Bone marrow (tissue), 2 donors: ENCODE measurements at places on chromosomes 7 and 10.

- DNase-seq: no peak
Observed at GRCh38 chr7:92799446-92800211, 36.7 kb downstream of the CDK6 start.

DNA sequence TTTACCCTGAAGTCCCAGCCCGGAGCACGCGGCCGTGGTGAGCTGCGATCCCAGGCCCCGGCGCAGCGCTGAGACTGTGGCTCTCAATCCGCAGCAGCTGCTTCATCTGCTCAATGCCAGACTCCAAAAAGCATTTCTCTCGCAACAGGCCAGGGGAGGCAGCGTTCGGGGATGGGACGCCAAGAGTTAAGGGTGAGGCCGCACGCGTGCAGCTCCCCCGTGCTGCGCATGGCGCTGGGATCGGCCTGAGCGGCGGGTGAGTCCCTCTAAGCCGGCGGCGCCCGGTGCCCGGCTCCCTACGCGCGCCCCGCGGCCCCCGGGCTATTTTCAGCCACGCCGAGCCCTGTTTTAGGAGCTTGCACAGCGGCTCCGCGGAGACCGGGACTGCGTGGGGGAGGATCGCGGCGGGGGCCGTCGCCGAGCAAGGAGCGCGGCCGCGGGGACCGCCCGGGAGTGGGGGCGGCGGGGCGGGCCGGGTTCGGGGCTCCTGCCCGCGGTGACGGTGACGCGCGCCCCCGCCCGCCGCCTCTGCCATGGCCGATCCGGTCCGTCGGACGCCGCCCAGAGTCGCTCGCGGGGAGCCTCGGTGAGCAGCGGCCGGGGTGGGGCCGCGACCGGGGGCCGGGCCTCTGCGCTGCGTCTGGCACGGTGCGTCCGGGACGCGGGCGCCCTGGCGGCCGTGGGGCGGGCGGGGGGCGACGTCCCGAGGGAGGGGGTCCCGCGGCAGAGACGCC is 29.4 kb upstream of the JAKMIP3 start:
- DNase-seq: no peak

DNA sequence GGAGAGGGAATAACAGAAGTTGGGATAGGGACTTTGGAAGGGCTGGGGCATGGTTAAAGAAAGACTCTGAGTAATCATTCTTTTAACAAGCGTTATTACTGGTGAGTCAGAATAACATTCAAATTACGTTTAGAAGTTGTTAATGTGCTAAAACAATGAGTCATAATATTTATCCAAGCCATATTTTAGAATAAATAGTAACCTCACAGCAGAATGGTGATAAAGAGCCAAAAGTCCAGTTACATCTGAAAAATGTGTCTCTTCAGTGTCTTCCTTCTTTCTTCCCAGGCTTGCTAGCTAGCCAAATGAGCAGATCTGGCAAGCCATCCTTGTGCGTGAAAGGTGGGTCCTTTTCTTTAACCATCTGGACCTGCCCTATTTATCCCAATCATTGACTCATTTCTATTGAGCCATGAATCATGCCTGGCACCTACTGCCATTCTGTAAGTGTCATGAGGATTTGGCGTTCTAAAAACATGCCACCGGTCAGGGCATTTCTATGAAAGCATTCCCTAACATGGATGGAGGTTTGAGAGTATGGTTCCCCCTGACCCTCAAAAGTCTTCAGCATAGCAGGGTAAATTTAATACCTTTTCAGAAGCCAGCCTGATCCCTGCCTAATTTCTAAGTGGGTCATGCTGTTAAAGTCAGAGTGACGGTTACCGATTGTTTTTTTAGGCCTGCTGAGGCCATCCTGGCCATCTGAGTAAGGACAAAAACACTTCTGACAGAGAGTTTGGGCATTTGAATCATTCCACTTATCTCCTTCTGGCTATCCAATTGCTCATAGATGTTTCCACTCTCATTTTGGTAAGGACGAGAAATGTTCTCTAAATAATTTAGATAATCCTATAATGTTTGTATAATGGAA is 26.9 kb downstream of the MYPN start:
- DNase-seq: no peak

GRCh38 chr7:43508461-43508860 is 74.4 kb upstream of the STK17A start:
- DNase-seq: no peak

- no peak for DNase-seq
Observed at GRCh38 chr10:112362833-112363232, 11.1 kb upstream of the ACSL5 start.

GRCh38 chr10:22230158-22230833 is 12.5 kb upstream of the EBLN1 start:
- no peak for DNase-seq

DNA sequence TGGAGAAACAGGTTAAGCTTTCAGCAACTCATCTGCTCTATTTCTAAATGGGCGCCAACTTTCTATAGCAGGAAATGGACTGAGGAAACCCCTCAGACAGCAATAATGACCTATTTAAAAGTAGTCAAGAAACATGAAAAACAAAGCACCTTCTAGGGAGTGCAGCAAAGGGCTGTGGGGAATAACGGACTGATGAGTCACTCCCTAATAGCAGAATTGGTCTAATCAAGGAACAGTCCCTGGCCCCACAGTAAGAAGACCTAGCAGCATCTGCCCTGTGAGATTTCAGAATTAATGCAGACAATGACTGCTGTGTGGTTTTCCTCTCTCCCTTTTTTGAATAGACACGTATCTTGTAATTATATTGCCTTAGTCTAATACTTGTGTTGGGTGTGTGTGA is 602.9 kb downstream of the IPMK start:
- no peak for DNase-seq

DNA sequence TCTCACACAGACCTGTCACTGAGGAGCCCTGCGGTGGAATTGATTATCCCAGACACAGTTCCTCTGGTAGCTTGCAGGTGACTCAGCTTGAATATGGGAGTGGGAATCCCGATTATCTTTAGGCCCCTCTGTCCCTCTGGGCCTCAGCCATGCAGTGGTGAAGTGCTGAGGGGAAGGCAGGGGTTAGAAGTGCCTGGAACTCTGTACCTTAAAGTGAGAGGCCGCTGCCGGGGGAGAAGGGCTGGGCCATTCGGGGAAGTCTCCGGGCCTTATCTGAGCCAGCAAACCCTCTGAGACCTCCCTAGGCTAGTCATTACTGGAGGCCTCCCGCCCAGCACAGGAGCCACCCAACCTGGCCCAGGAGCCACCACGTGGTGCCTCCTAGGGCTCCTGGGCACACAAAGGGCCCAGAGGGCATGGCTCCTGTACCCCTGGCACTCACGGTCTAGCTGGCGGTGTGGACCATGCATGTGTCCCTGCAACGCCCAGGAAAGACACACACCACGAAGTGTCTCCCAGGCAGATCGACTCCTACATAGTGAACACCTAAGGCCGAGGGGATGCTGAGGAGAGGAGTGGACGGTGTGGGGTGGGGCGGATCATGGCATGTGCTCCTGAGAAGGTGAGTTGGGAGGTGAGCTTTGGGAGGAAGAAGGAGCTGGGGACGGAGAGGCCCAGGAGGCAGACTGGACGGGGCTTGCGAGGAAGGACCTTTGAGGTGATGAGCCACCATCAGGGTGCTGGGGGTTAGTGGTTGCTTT is 56.2 kb downstream of the HK1 start:
- no peak for DNase-seq

DNA sequence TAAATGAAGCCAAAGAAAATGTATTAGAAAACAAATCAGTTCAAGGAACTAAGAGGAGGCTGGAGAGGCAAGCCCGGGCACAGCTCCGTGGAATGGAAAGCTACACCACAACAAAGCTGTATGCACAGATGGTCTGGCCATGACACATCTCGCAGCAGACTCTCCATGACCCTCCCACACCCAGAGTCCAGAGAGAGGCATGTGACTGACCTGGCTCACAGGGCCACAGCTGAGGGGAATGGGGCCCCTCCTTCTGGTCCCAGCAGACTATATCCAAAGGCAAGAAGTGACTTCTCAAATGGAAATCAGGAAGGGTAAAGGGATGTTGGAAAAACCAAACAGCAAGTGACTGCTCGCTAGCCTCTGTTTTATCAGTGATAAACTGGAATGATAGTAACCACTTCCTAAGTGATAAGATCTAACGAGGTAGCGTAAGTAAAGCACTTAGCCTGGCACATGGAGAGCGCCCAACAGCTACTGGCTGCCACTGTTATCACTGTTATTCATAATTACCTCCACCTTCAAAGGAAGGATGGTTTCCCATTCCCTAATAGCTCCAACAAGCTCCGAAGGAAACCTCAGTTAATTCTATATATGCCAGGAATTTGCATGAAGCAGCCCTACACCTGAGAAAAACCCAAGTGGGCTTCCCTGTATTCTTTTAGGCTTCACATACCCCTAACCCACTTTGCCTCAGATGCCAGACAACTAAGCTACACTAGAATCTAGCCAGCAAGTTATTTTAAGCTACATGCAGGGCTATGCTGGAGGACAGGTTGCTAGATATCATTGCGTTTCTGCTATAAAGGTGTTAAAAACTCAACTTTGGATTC is 8.4 kb downstream of the OSBPL3 start:
- no peak for DNase-seq

DNA sequence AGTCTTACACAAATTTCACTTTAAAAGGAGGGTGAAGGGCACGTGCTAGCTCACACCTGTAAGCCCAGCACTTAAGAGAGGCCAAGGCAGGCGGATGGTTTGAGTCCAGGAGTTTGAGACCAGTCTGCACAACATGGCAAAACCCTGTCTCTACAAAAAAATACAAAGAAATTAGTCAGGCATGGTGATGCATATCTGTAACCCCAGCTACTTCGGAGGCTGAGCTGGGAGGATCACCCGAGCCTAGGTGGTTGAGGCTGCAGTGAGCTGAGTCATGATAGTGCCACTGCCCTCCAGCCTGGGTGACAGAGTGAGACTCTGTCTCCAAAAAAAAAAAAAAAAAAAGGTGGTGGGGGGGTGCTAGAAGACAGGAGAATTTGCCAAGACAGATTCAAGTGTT is 237.3 kb upstream of the KLF14 start:
- DNase-seq: no peak

GRCh38 chr10:96053985-96054384 is 10.6 kb downstream of the CCNJ start:
- DNase-seq: no peak

DNA sequence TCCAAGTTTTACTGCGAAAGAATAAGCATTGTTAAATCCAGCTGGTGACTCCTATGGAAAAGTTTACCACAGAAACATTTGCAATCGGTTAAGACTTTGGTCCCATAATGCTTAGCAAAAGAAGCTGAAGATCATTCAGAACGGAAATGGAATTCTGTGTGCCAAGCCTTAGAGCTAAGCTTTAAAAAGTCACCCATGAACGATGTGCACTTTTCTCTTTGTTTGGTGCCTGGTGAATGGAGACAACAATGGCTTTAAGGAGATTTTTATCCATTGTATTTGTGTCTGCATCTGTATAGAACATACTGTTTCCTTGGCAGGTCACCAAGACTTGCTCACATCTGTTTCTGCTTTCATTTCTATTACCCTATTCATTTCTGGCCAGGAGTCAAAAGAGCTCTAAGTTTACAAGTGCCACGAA is 26.3 kb upstream of the COL1A2 start:
- DNase-seq: no peak

- no peak for DNase-seq
Observed at GRCh38 chr10:127976286-127976685, 69.4 kb downstream of the PTPRE start.

GRCh38 chr10:89283025-89283935 is 18.6 kb upstream of the IFIT2 start:
- no peak for DNase-seq

- no peak for DNase-seq
Observed at GRCh38 chr7:92498557-92498956, 20.8 kb upstream of the ERVW-1 start.

- DNase-seq: no peak
Observed at GRCh38 chr10:94088926-94089381, 95.2 kb downstream of the PLCE1 start.

- no peak for DNase-seq
Observed at GRCh38 chr7:105756367-105756766, 120.0 kb downstream of the ATXN7L1 start.

GRCh38 chr7:92043637-92044036 is 90.6 kb downstream of the CYP51A1 start:
- DNase-seq: no peak

DNA sequence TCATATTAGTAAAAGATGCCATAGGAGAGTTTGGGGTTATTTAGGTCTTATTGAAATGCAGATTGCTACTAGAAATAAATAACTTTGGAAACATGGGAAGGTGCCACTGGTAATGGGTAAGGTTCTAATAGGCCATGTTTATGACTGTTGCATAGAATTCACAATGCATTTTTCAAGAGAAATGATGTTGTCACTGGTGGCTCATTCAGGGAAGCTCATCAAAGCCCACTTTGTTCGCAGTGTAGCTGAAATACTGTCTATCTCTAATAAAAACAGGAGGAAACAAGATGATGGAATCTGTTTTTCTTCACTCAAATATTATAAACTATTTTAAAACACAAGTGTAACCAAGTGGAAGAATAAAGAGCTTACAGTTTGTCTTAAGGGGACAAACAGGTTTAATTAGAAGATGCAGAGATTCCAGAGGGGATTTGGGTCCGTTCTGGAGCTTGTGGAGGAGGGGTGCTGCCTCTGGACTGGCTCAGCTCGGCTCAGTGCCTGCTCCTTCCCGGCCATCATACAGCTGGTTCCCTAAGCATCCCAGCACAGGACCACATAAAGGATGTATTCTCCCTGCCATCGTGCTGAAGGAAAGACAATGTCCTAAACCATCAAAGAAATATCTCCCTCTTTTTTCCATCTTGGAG is 20.4 kb downstream of the OPALIN start:
- DNase-seq: no peak

GRCh38 chr10:79431891-79432831 is 13.3 kb downstream of the ZCCHC24 start:
- no peak for DNase-seq

- DNase-seq: no peak
Observed at GRCh38 chr7:124752310-124752709, 13.3 kb downstream of the GPR37 start.

- no peak for DNase-seq
Observed at GRCh38 chr10:125991392-125991791, 95.0 kb downstream of the FANK1 start.

- no peak for DNase-seq
Observed at GRCh38 chr7:55163733-55164132, 144.9 kb downstream of the EGFR start.

- DNase-seq: no peak
Observed at GRCh38 chr10:46014206-46014605, 16.2 kb downstream of the NCOA4 start.
